ENCODE measurements at places on chromosomes 16 and 17.

DNA sequence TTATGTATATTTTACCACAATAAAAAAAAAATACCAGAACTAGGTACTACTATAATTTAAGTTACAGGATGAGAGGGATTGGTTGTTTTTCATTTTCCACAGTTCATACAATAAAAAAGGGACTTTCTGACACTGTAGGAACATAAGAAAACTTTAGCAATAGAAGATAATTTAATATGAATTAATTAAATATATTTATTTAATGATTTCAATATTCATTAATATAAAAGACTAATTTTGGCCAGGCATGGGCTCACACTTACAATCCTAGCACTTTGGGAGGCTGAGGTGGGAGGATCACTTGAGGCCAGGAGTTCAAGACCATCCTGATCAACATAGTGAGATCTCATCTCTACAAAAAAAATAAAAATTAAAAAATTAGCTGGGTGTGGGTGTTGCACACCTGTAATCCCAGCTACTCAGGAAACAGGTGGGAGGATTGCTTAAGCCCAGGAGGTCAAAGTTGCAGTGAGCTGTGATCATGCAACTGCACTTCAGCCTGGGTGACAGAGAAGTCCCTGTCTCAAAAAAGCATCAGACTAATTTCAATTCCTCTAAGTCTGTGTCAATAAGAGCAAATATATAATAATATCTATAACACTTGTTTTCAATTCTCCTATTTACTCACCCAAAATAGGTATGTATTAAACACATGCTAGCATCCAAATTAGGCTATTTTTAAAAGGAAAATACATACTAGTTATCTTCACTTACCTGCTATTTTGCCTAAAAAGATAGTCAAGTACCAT, 79.6 kb downstream of the BRIP1 start:
- no peak for DNase-seq

- DNase-seq = no peak
Measured at GRCh38 chr17:50853781-50854180, 12.4 kb downstream of the TOB1 start.

GRCh38 chr17:46171939-46172338, 21.3 kb downstream of the KANSL1 start:
- no peak for DNase-seq

- DNase-seq = no peak
Measured at GRCh38 chr16:84759061-84759460, 59.3 kb downstream of the USP10 start.

- DNase-seq = no peak
Measured at GRCh38 chr17:8324923-8325322, 14.7 kb upstream of the ODF4 start.

All from stimulated activated CD8-positive, alpha-beta memory T cell treated with anti-CD3 and anti-CD28 coated beads, Interleukin-15, amount 100 ng/mL, for 48 hours (primary cell).